ENCODE measurements at places on chromosomes 3 and 15. TPM values are rescaled to one million over a fixed set of nuclear protein-coding genes. Genes with fewer than 3 reads are reported as not detected.

GRCh38 chr3:174444391-174444790 lies 414.7 kb upstream of the NAALADL2 start:
- H3K4me3 ChIP-seq: no peak overlapping the region
- no peak overlapping the region for H3K27ac ChIP-seq
- peaks cover 15% of the 10 kb centered on the region for H3K27me3 ChIP-seq
- H3K4me1 ChIP-seq: peaks cover 4% of the 10 kb centered on the region
- H3K36me3 ChIP-seq: no peaks in the 10 kb centered on the region
- no peak for DNase-seq

GRCh38 chr3:45985532-45986302 lies 9.9 kb downstream of the FYCO1 start:
- peaks cover 44% of the 10 kb centered on the region for H3K36me3 ChIP-seq
- peak overlapping the region; percentile 20 for H3K27ac ChIP-seq

CADM2 gene
- total RNA-seq: not detected

MB21D2 gene
- total RNA-seq: 8.7 TPM

DNA sequence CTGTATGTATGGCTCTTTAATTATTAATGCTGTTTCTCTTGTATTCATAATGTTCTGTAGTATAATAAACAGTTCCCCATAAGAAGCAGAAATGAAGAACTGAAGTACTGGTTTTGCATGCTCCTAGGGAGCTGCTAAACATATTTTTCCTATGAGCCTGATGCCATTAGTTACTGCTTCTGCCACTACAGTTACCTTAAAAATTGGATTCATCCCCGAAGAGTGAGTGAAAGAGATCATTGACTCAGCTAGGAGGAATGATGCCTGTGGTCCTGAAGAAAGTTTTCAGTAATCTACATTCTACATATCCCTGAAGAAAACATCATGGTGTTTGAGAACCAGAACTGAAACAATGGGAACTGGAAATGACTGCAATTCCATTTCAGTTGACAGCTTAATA lies 37.1 kb upstream of the ST3GAL6 start:
- H3K4me1 ChIP-seq: no peaks in the 10 kb centered on the region
- peaks cover 28% of the 10 kb centered on the region for H3K27me3 ChIP-seq
- H3K36me3 ChIP-seq: no peaks in the 10 kb centered on the region
- no peak overlapping the region for H3K4me3 ChIP-seq

DNA sequence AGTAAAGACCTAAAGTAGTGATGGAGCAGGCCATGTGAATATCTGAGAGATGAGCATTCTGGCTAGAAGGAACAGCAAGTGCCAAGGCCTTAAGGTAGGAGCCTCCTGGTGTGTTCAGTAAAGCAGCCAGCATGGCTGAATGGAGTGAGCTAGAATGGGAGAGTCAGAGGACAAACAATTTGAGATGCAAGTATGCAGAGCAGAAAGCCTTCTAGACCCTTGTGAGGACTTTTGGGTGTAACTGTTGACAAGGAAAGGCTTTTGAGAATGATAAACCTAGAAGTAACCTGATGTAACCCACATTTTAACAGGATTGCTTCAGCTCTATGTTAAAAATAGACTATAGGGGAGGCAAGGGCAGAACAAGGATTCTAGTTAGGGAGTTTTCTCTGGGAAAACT lies 14.8 kb upstream of the RNF7 start:
- no peak for DNase-seq
- no peak overlapping the region for H3K4me3 ChIP-seq
- no peaks in the 10 kb centered on the region for H3K27me3 ChIP-seq
- no peak overlapping the region for H3K27ac ChIP-seq

All from activated CD4-positive, alpha-beta memory T cell treated with anti-CD3 and anti-CD28 coated beads for 36 hours (primary cell).